CD4-positive, alpha-beta memory T cell (primary cell): ENCODE measurements at places on chromosomes 5 and 9.

GRCh38 chr5:177336112-177336511, 15.4 kb downstream of the LMAN2 start:
- DNase-seq: no peak

GRCh38 chr9:134802216-134802795, 78.3 kb upstream of the FCN2 start:
- no peak for DNase-seq

- DNase-seq: peak; percentile 43
Observed at GRCh38 chr5:132526290-132526973, 16.9 kb downstream of the IL5 start.

DNA sequence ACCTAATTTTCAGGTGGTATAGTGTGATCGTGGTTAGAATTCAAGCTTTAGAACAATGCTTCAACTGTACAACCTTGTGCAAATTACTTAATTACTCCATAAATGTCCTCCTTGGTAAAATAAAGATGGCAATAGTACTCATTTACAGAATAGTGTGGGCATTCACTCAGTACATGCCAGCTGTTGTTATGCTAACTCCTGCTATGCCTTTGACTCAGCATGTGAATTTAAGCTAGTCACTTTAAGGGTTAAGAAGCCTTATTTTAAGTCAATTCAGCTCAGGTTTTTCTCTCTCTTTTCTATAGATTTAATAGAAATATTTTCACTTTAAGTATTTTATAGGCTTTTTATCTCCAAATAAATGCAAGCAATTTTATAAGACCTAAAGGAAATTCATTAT, 335.6 kb upstream of the ITGA1 start:
- no peak for DNase-seq

GRCh38 chr9:127388037-127388855, 8.7 kb upstream of the SLC2A8 start:
- peak; percentile 94 for DNase-seq

DNA sequence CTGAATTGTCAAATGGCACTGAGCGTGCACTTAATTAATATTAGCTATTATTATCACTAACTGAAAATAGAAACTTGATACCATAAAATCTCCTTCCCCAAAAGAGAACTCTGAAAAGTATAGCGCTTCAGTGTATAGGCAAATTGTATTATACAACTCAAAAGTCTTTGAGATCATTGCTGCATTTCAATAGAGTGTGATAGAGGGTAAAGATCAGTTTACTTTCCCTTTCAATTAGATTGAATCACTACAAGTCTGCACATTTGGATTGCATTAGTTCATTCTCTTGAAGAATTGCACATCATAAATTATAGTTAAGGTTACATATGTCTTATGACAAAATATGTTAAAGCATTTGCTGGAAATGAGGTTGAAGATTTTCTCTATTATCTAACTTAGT, 13.4 kb upstream of the GRIN3A start:
- DNase-seq: no peak

GRCh38 chr5:96896276-96896675, 20.0 kb downstream of the ERAP2 start:
- DNase-seq: peak; percentile 61

DNA sequence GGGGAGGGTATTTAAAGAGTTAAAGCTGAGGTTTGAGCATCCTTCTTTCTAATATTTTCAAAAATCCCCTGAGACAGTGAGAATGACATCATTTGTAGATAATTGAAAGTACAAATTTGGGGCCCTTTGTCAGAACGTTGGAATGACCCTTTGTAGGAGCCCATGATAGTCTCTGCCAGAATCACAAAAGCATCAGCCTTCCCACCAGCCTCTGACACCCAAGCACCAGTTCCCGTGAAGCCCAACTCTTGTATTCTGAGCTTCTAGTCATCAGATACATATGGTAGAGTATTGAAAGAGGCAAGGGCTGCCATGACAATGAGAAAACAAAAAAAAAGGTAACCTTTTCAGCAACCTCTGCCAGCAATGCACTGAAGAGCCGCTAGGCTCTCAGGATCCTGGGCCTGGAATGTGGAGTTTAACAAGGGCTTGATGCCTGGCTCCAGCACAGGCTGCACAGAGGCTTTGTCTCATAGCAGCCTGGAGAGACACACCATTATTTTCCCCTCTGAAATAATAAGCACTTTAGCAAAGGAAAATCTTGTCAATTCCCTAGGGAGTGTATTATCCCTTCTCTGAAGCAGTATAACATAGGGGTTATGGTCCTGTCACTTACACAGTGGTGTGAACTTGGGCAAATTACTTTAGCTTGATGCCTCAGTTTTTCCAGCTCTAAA, 114.4 kb downstream of the ZNF608 start:
- no peak for DNase-seq

GRCh38 chr5:82991059-82991458, 86.1 kb downstream of the TMEM167A start:
- DNase-seq: no peak

- DNase-seq: no peak
Observed at GRCh38 chr5:172731680-172732074, 39.3 kb downstream of the DUSP1 start.

DNA sequence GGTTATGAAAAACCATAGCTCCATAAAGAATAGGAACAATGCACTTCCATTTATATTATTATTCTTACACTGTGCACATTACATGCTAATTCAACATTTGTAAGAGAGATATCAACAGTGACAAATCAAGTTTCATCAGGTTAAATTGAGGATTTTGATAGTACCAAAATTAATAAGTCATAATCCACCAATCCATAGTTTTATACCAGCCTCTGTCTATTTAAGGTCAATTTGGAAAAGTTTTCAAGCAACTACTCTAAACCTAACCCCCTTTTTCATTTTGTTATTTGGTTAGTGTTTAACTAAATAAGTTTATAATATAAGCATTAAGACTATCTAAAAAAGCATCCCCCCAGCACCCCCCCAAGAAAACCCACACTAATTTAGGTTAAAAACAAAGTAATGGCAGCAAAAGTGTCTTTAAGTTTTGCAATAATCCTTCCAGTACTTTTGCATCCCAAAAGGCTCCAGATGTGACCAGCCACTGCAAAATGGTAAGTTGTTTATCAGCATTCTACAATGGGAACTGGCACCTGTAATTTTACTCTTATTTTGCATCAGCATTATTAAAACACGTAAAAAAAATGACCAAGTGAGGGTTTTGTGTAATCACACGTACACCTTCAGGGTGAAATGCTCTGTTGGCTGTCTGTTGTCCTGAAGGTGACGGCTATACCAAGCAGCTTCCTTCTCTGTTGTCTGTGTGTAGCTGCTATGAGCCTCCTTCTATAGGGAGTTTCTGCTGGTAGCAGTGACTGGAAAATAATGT, 36.8 kb upstream of the SSBP2 start:
- peak; percentile 8 for DNase-seq

DNA sequence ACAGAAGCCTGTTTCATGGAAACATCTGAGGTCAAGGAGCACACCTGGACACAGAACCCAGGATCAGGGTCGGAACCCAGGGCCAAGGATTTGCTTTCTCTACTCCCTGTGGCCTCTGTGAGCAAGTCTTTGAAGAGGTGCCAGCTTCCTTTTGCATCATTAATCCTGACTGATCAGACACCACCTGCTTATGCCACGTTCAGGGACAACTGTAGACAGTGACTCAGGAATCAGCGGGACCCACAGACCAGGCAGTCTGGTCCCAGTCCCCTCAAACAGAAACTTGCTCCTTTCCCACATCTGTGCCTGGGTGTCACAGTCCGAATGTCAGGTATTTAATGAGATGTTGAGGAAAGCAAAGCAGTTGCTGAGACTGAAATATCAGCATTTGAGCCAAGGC, 154.8 kb downstream of the SGCD start:
- DNase-seq: no peak

- peak; percentile 0 for DNase-seq
Observed at GRCh38 chr9:7756088-7756487, 43.5 kb downstream of the DMAC1 start.

DNA sequence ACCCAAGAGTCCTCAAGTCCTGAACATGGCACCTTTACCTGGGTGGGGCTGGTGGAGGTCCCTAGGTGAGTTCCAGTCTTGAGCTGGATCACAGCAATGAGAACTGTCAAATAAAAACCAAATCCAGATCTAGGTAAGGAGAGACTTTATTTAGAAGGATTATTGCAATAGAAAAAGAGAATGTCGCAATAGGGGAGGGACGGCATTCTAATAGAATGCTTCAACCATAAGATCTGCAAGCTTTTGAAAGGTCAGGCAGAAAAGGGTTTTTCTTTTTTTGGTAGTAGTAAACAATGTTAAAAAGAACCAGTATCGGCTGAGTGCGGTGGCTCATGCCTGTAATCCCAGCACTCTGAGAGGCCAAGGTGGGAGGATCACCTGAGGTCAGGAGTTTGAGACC, 5.2 kb upstream of the GCNT1 start:
- no peak for DNase-seq

GRCh38 chr9:111731928-111732327, 62.8 kb downstream of the SHOC1 start:
- DNase-seq: no peak

DNA sequence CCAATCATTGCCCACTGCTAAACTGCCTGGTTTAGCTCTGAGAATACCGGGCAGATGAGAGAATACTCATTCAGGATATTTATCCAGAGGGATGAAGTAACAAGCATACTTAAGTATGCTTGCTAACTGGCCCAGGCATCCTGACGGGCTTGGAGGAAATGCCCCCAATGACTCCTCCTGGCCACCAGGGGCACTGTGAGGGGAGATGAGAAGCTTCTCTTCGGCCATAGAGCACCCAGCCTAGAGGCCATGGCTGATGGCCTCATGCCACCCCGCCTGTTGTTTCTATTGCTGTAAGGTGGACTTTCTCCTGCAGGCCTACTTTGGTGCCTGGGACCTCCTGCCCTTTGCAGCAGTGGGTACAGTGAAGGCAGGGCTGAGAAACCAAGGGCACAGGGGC, 134.5 kb upstream of the FSTL4 start:
- DNase-seq: no peak

GRCh38 chr9:123434619-123435240, 78.7 kb downstream of the CRB2 start:
- no peak for DNase-seq

DNA sequence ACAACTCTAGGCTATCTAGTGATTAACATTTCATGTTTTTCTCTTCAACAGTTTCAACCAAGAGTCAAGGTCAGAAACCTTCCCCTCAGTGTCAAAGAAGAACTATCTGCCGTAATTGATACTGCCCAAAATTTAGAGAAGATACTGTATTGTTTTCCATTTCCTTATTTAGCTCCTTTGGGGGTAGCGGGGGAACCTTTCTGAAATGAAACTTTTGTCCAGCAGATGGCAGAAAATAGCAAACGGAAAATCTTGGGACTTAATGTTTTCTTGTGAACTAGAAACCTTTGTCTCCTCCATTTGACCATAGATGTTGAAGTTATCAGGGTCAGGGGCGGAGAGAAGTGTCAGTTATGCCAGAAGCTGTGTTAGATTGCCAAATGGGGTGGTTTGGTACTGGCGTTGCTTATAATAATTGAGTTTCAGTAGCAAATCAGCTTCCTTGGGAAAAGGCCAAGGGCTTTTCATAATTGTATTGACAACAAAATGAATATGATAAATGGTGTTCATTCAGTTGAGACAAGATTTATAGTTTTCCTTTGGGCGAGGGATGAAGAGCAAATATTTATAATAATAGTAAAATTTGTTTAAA, 101.7 kb upstream of the TLX3 start:
- DNase-seq: peak; percentile 15

DNA sequence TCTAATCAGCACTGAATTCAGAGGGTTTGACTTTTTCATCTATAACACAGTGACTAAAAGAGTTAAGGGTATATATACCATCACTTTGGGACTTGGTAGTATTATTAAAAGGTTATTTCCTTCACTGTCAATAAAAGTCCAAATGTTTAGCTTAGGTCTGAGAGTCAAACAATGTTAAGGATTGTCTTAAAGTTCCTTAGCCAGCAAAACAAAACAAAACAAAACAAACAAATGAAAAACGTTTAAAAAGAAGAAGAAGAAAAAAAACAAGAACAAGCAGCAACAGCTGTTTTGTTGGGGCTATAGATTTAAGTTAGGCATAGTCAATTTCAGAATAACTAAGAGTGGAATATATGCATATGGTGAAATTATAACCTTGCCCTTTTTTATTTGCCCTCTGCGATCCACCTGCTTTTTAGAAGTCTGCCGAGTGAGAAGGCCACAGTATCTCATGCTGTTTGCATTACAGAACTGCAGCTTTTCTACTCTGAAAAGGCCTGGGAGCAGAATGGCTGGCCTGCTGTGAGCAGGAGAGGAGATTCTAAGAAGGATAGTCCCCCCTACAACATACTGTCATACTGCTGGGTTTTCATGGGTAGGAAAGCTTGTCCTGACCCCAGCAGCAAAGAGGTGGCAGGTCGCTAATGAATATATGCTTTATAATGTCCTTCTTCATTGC, 141.7 kb downstream of the NTRK2 start:
- no peak for DNase-seq

- DNase-seq: no peak
Observed at GRCh38 chr5:145110181-145110580, 725.0 kb downstream of the PRELID2 start.

- peak; percentile 73 for DNase-seq
Observed at GRCh38 chr9:99822109-99822805, 572 bp downstream of the NR4A3 start.

DNA sequence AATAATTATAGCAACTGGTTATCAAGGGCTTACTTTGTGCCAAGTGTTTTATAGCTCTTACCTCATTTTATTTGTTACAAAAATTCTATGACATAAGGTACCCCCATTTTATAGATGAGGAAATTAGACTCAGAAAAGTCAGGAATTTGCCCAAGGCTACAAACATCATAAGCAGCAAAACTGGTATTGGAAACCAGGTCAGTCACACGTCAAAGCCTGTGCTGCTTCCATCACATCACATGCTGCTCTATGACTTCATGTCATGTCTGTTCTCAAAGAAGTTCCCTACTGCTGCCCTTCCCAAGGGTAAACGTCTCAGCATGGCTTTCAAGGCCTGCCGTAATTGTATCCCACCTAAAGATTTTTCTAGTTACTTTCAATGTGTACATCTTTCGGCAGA, 6.9 kb upstream of the KIF2A start:
- no peak for DNase-seq

DNA sequence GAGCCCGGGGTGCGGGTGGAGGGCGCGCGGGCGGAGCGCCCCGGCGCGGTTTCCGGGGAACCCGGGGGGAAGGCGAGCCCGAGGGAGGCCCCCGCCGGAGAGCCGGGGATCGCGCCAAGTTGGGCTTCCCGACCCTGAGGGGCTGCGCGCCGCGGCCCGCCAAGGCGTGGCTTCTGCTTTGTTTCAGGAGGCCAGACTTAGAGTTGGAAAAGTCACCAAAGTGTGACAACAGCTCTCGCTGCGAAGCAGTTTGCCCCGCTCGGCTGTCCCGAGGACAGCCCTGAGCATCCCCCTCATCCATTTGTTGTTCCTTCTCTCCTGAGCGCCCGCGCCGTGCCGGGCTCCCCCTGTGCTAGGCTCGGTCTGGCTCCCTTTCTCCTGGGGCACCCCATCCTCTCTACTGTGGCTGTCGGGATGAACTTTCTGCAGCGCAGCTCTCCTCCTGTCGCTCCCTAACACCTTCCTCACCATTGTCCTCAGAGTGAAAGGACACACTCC, 410 bp downstream of the GLIPR2 start:
- peak; percentile 50 for DNase-seq
